ENCODE measurements at places on chromosomes 6 and 20.

- no peak for DNase-seq
Observed at GRCh38 chr6:169428532-169428931, 174.9 kb upstream of the THBS2 start.

DNA sequence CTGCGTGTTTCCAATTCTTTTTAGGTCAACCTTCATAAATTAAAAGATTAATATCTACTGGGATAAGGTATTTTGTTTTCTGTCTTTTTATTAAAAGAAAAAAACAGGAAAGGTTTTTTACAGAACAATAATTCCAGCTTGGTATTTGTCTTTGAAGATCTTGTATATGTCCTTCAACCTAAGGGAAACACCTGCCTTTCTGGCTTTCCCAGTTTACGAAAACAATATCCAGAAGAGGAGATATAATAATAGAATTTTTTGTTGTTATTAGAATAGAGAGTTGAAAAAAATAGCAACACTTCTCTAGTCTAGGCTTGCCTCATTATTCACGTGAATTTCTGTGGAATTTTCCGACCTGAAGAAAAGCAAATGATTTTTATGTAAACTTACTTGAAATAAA, 37.9 kb upstream of the CCN2 start:
- DNase-seq: no peak

DNA sequence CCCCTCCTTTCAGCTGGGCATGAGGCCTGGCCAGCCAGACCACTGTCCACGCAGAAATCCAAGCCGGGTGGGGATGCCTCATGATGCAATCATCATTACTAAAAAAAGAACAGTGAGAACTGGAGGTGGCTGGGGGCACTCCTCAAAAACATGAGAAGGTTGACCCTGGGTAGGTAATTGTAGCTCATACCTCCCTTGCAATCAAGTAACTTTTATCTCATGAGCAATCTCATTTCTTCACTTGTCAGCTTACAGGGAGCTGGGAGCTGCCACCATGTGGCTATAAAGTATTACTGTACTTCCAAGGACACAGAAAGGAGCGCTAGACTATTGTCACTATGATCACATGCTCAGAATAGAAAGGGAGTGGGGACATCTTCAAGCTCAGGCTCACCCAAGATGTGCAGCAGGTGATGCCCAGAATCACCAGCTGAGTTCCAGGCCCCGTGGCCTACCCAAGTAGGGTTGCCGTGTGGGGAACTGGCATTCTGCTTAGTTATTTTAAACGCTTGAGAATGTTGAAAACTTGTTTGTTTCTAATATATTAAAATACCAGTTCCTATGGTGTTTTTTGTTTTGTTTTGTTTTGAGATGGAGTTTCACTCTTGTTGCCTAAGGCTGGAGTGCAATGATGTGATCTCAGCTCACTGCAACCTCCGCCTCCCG, 3.0 kb upstream of the CDH26 start:
- DNase-seq: no peak

DNA sequence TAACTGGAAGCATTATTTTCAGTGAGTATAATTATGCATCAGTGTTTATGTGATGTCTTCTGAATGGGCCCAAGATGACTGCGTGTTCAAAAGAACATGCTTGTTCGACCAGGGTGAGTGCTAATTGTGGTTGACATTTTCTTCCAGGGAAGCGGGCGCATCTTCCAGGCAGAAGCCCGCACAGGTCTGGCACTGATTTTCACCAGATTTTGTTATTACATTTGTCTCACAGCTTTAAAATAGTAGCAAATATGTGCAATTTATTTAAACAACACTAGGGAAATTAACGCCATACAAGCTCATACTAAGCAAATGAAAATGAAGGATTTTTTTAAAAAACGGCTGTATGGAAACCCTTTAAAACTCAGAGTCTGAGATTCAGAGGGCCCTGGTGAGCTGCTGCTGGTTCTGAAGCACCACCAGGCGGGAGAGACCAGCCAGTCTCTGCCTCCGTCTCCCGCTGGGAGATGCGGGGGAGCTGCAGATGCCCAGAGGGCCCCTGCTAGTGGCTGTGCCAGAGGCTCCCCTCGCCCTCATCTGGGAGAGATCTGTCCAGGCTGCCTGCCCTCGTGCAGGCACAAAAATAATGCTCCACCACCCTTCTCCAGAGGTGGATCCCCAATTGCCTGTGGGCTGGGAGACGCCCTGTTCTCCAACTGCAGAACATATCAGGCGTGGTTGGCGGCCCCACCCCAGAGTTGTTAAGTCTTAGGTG, 297.0 kb downstream of the TAF4 start:
- no peak for DNase-seq

DNA sequence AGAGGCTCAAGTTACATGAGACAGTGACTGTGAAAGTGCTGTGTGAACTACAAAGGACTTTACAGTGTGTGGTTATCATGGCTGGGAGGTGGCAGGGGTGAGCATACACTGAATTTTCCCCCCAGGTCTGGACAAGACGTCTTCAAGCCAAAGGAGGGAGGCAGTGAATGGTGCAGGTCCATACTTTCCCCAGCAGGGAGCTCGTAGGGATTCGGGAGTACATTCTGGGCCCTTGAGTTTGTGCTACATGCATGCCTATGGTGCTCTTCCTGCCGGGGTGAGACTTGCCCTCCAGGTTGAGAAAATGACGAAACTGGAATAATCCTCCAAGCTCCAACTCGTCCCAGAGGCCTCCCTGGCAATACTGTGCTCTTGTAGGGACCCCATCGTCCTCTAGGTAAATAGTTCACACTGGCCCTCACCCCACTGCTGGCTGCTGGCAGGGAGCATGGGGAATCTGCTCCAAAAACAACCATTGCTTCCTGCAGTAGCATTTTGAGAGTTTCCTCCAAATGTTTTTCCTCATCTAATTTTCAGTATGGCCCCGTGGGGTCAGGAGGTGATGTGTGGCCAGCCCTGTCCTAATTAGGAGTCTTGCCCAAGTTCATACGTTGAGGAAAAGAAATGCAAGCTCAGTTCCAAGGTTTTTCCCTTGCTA, 57.6 kb downstream of the ZNF831 start:
- DNase-seq: no peak

DNA sequence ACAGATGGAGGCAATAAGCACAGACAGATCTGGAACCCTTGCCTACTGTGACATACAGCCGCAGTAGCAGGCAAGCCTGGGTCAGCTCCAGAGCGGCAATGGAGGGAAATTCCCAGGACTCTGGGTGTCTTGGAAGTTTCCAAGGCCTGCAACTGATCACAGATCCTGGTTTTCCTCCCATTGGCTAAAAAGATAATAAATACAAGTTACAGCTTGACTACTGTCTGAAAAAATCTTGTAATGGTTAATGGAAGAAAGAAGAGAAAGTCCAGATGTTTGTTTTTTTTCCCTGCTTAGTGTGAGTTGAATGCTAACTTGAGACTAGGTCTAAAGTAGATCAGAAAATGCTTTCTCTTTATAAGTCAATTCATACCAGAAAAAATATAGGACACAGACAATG, 307.6 kb downstream of the ALDH8A1 start:
- DNase-seq: no peak

GRCh38 chr6:13593103-13593502, 18.7 kb downstream of the SIRT5 start:
- DNase-seq: no peak

DNA sequence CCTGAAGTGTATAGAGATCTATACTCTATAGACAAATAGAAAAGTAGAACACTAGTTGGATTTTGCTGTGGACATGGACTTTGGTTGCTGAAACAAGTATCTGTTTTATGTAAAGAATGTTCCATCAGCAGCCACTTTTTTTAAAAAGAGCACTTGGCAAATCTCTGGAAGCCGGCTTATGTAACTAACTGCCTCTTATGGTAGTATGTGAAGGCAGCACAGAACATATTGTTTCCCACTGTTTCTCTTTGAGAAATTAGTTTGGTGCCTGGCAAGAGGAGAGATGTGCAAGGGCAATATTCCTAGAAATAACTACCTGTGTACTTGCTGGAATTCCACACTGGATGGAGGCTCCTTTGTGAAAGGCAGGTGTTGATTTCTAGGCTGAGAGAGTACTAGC, 242.3 kb upstream of the PREP start:
- no peak for DNase-seq

GRCh38 chr20:20031790-20032189, 14.6 kb downstream of the NAA20 start:
- no peak for DNase-seq

- no peak for DNase-seq
Observed at GRCh38 chr20:57616143-57616951, 3.9 kb downstream of the ZBP1 start.

DNA sequence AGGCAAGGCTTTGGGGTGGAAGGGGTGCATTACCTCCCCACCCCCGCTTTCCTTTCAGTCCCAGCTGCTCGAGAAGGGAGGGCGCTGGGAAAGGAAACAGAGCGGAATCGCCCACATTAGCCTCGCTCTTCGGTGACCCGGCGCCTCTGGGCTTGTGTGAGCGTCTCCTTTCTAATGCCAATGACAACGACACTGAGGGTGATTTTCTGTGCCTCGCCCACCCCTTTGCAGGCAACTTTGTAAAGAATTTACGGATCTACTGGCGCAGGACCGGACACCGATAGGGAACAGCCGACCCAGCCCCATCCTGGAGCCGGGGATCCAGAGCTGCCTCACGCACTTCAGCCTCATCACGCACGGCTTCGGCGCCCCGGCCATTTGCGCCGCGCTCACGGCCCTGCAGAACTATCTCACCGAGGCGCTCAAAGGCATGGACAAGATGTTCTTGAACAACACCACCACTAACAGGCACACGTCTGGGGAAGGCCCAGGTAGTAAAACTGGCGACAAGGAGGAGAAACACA, 24.3 kb downstream of the TFAP2B start:
- no peak for DNase-seq

DNA sequence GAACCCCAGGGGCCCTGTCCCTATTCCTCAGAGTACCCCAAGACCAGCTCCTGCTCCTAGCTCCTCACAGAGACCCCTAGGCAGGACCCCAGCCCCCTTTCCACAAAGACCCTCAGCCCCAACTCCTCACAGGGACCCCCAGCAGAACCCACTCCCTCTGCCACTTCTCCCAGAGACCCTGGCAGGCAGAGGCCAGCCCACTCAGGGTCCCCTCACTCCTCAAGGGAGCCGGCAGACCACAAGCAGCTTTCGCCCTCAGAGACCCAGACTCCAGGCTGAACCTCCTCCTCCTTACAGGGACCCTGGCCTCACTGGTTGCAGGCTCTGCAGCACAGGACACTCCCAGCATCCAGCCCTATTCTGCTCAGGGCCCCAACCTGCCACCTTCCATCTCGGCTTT, 575 bp downstream of the SLC44A4 start:
- no peak for DNase-seq
